Sigmoid colon (tissue), 7 donors: ENCODE measurements at places on chromosomes 5 and 9. TPM values are rescaled to one million over a fixed set of nuclear protein-coding genes. Genes with fewer than 3 reads are reported as not detected.
A peak's percentile ranks its signal among the peaks of the same experiment; 100 is the strongest.

- no peaks in the 10 kb centered on the region for H3K27me3 ChIP-seq
- H3K4me1 ChIP-seq, result no peaks in the 10 kb centered on the region
- H3K36me3 ChIP-seq, result no peaks in the 10 kb centered on the region
- no peak overlapping the region for H3K4me3 ChIP-seq
- DNase-seq, result no peak
- no peak overlapping the region for H3K27ac ChIP-seq
Observed at GRCh38 chr5:5532306-5533076, 110.0 kb downstream of the ICE1 start.

DNA sequence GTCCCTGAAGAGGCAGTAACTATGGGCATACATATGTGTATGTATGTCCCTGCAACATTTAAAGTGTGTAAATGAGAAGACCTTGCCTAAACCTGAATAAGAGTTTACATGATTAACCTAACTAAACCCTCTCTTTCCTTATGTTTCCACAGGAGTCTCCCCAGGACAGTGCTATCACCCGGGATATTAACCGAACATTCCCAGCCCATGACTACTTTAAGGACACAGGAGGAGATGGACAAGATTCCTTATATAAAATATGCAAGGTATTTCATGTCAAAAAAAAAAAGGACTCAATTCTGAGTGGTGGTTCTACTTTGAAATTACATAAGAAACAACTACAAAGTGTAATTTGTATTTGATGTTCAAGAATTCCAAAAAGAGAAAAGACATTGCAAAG, 31.7 kb downstream of the GPR21 start:
- H3K4me1 ChIP-seq, result peaks cover 5% of the 10 kb centered on the region
- H3K27me3 ChIP-seq, result no peaks in the 10 kb centered on the region
- no peak overlapping the region for H3K4me3 ChIP-seq
- no peak overlapping the region for H3K27ac ChIP-seq

GRCh38 chr5:94375801-94376200, 242.6 kb downstream of the KIAA0825 start:
- no peak overlapping the region for H3K27ac ChIP-seq
- H3K36me3 ChIP-seq, result no peaks in the 10 kb centered on the region
- peaks cover 17% of the 10 kb centered on the region for H3K4me1 ChIP-seq

GRCh38 chr9:88387036-88387551, 1.1 kb upstream of the SPIN1 start:
- H3K27ac ChIP-seq, result peak overlapping the region; percentile 96
- peaks cover 29% of the 10 kb centered on the region for H3K4me1 ChIP-seq
- no peaks in the 10 kb centered on the region for H3K27me3 ChIP-seq
- peak; percentile 69 for DNase-seq
- no peaks in the 10 kb centered on the region for H3K36me3 ChIP-seq
- peak overlapping the region; percentile 54 for H3K4me3 ChIP-seq

GRCh38 chr9:75089373-75089766, 1.1 kb downstream of the OSTF1 start:
- no peak for DNase-seq
- peak overlapping the region; percentile 95 for H3K4me3 ChIP-seq
- peak overlapping the region; percentile 96 for H3K27ac ChIP-seq
- no peaks in the 10 kb centered on the region for H3K27me3 ChIP-seq

CSF1R gene
- 29.6 TPM for total RNA-seq

IRX2 gene
- not detected for total RNA-seq

GFPT2 gene
- total RNA-seq, result 19.1 TPM
